ENCODE measurements at places on chromosomes 16 and 17.

- no peak overlapping the region for H3K4me3 ChIP-seq
- no peak for DNase-seq
- no peaks in the 10 kb centered on the region for H3K4me1 ChIP-seq
These were observed 4.5 kb upstream of the TMEM235 start for GRCh38 chr17:78226759-78227454.

GRCh38 chr17:41806685-41807445 lies 4.9 kb downstream of the P3H4 start:
- no peak for DNase-seq
- H3K4me1 ChIP-seq: peaks cover 24% of the 10 kb centered on the region
- no peak overlapping the region for H3K4me3 ChIP-seq
- H3K27ac ChIP-seq: no peak overlapping the region
- H3K27me3 ChIP-seq: no peaks in the 10 kb centered on the region

- no peak for DNase-seq
- no peak overlapping the region for H3K4me3 ChIP-seq
- H3K27me3 ChIP-seq: no peaks in the 10 kb centered on the region
- no peak overlapping the region for H3K27ac ChIP-seq
- no peaks in the 10 kb centered on the region for H3K36me3 ChIP-seq
- H3K4me1 ChIP-seq: no peaks in the 10 kb centered on the region
These were observed 91.1 kb downstream of the RPA1 start for GRCh38 chr17:1920948-1921351.

- no peak for DNase-seq
- no peaks in the 10 kb centered on the region for H3K36me3 ChIP-seq
- no peaks in the 10 kb centered on the region for H3K4me1 ChIP-seq
- H3K27me3 ChIP-seq: no peaks in the 10 kb centered on the region
These were observed 47.6 kb downstream of the HSD17B2 start for GRCh38 chr16:82082543-82083244.

DNA sequence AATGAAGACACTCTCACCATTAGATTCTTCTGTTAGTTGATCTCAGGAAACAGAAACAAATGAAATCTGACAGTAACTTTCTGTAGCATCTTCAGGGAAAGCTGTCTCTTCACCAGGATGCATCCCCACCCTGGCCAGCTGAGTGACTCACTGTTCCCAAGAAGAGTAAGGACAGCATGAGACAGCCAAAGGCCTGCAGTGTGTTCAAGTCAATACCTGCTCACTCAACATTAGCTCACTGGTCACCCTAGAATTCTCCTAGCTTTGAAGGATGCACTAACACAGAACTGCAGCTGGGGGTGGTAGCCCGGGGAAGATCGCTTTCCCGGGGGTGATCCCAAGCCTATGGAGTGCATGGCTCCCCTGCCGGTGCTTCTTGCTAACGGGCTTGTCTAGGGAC lies 28.2 kb upstream of the CLEC18B start:
- no peak for DNase-seq
- peaks cover 27% of the 10 kb centered on the region for H3K36me3 ChIP-seq
- no peak overlapping the region for H3K4me3 ChIP-seq
- H3K27me3 ChIP-seq: no peaks in the 10 kb centered on the region
- H3K27ac ChIP-seq: peak overlapping the region; percentile 92
- H3K4me1 ChIP-seq: peaks cover 45% of the 10 kb centered on the region

- peak overlapping the region; percentile 73 for H3K4me3 ChIP-seq
- H3K27me3 ChIP-seq: no peaks in the 10 kb centered on the region
- H3K27ac ChIP-seq: no peak overlapping the region
- no peak for DNase-seq
- no peaks in the 10 kb centered on the region for H3K36me3 ChIP-seq
These were observed 1.3 kb downstream of the ATP5MC1 start for GRCh38 chr17:48893646-48894508.

DNA sequence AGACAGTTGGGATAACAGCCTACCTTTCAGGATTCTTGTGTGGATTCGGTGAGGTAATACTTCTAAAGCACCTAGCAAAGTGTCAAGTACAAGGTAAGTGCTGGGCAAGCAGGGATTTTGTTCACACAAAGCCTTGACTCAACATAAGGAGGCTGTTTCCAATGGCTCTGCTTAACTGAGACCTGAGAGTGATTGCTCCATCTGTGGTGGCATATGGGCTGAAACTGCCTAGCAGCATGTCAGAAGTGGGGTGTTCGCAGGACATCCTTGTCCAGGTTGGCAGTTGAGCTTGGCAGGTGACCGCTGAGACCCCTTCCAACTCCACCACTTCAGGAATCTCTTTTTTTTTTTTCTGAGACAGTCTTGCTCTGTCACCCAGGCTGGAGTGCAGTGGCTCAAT lies 19.8 kb downstream of the IL4R start:
- no peak for DNase-seq
- H3K4me3 ChIP-seq: no peak overlapping the region
- peaks cover 45% of the 10 kb centered on the region for H3K4me1 ChIP-seq
- peak overlapping the region; percentile 8 for H3K27ac ChIP-seq

GRCh38 chr17:63356337-63356757 lies 89.8 kb downstream of the CYB561 start:
- H3K36me3 ChIP-seq: no peaks in the 10 kb centered on the region
- no peak overlapping the region for H3K4me3 ChIP-seq
- H3K4me1 ChIP-seq: peaks cover 30% of the 10 kb centered on the region
- peak overlapping the region; percentile 0 for H3K27ac ChIP-seq
- H3K27me3 ChIP-seq: no peaks in the 10 kb centered on the region

DNA sequence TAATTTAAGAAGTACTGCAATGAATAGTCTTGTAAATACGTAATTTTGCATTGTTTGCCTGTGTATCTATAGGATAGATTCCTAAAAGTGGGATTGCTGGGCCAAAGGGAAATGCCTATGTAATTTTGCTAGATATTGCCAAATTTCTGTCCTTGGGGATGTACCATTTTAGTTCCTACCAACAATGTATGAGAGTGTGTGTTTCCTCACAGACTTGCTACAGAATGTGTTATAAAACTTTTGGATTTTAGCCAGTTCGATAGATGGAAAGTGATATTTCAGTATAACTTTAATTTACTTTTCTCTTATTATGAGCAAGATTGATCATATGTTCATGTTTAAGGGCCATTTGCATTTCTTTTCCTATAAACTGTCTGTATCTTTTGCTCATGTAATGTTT lies 8.3 kb downstream of the TANGO6 start:
- no peak overlapping the region for H3K27ac ChIP-seq
- H3K36me3 ChIP-seq: no peaks in the 10 kb centered on the region
- H3K27me3 ChIP-seq: no peaks in the 10 kb centered on the region
- no peak for DNase-seq
- H3K4me3 ChIP-seq: no peak overlapping the region
- no peaks in the 10 kb centered on the region for H3K4me1 ChIP-seq

- H3K27me3 ChIP-seq: no peaks in the 10 kb centered on the region
- no peak overlapping the region for H3K27ac ChIP-seq
- H3K4me3 ChIP-seq: no peak overlapping the region
- peaks cover 4% of the 10 kb centered on the region for H3K4me1 ChIP-seq
These were observed 9.3 kb upstream of the ABCC12 start for GRCh38 chr16:48164907-48165715.

DNA sequence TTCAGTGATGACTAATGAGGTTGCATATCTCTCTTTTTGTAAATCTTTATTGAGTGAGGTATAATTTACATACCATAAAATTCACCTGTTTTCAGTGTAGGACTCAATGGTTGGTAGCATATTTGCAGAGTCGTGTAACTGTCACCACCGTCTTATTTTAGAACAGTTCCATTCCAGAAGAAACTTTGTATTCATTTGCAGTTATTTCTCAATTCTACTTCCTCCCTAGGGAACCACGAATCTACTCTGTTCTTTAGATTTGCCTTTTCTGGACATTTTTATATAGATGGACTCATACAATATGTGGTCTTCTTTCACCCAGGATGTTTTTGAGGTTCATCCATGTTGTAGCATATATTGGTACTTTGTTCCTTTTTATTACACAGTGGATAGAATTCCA lies 3.7 kb downstream of the FTO start:
- no peaks in the 10 kb centered on the region for H3K27me3 ChIP-seq
- no peak overlapping the region for H3K4me3 ChIP-seq
- peaks cover 30% of the 10 kb centered on the region for H3K4me1 ChIP-seq
- DNase-seq: no peak
- no peaks in the 10 kb centered on the region for H3K36me3 ChIP-seq
- H3K27ac ChIP-seq: no peak overlapping the region

- peaks cover 19% of the 10 kb centered on the region for H3K4me1 ChIP-seq
- DNase-seq: no peak
- no peak overlapping the region for H3K4me3 ChIP-seq
- H3K27ac ChIP-seq: no peak overlapping the region
- no peaks in the 10 kb centered on the region for H3K27me3 ChIP-seq
- no peaks in the 10 kb centered on the region for H3K36me3 ChIP-seq
These were observed 136.3 kb downstream of the KCNJ12 start for GRCh38 chr17:21512307-21513011.

- no peaks in the 10 kb centered on the region for H3K27me3 ChIP-seq
- no peak overlapping the region for H3K27ac ChIP-seq
- DNase-seq: no peak
- no peaks in the 10 kb centered on the region for H3K36me3 ChIP-seq
These were observed 1.5 kb downstream of the ZNF319 start for GRCh38 chr16:57998992-57999365.

- H3K36me3 ChIP-seq: no peaks in the 10 kb centered on the region
- no peak overlapping the region for H3K27ac ChIP-seq
- no peak overlapping the region for H3K4me3 ChIP-seq
- no peak for DNase-seq
- H3K4me1 ChIP-seq: no peaks in the 10 kb centered on the region
These were observed 997.8 kb upstream of the EEF2KMT start for GRCh38 chr16:6095414-6095813.

DNA sequence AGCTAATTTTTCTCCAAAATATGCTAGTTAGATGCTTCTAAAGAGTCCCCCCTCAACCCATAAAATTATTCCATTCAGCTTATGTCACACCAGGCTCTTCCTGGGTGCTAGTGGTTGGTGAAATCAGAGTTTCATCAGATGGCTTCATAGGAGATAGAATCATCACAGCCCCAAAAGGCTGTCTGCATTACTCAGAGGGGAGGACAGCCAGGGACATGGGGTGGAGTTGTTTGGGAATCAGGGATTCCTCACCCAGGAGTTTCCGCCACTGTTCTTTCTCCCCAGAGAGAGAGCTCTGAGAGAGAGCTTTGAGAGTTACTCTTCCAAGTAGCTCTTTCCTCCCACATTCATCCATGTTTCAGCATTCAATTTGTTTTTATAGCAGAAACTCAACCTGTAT lies 288 bp upstream of the KRT34 start:
- no peaks in the 10 kb centered on the region for H3K36me3 ChIP-seq
- no peak overlapping the region for H3K27ac ChIP-seq
- H3K4me1 ChIP-seq: peaks cover 7% of the 10 kb centered on the region
- no peak for DNase-seq

DNA sequence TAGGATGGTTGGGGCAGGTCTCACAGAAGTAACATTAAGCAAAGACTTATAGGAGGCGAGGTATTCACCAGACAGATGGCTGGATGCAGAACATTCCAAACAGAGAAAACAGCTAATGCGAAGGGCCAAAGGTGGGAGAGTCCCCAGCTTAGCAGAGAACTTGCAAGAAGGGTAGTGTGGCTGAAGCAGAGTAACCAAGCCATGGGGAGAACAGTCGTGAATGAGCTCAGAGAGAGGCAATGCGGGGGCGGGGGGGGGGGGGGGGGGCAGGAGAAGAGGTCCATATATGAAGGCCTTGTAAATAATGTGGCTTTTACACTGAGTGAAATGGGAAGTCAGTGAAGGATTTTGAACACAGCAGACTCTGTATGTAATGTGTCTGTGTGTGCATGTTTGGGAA lies 81.3 kb downstream of the SMG6 start:
- no peaks in the 10 kb centered on the region for H3K27me3 ChIP-seq
- H3K4me3 ChIP-seq: no peak overlapping the region
- H3K27ac ChIP-seq: peak overlapping the region; percentile 9
- H3K4me1 ChIP-seq: peaks cover 16% of the 10 kb centered on the region
- H3K36me3 ChIP-seq: no peaks in the 10 kb centered on the region

GRCh38 chr16:87028481-87029320 lies 288.5 kb downstream of the C16orf95 start:
- no peaks in the 10 kb centered on the region for H3K27me3 ChIP-seq
- no peaks in the 10 kb centered on the region for H3K36me3 ChIP-seq
- H3K27ac ChIP-seq: no peak overlapping the region

DNA sequence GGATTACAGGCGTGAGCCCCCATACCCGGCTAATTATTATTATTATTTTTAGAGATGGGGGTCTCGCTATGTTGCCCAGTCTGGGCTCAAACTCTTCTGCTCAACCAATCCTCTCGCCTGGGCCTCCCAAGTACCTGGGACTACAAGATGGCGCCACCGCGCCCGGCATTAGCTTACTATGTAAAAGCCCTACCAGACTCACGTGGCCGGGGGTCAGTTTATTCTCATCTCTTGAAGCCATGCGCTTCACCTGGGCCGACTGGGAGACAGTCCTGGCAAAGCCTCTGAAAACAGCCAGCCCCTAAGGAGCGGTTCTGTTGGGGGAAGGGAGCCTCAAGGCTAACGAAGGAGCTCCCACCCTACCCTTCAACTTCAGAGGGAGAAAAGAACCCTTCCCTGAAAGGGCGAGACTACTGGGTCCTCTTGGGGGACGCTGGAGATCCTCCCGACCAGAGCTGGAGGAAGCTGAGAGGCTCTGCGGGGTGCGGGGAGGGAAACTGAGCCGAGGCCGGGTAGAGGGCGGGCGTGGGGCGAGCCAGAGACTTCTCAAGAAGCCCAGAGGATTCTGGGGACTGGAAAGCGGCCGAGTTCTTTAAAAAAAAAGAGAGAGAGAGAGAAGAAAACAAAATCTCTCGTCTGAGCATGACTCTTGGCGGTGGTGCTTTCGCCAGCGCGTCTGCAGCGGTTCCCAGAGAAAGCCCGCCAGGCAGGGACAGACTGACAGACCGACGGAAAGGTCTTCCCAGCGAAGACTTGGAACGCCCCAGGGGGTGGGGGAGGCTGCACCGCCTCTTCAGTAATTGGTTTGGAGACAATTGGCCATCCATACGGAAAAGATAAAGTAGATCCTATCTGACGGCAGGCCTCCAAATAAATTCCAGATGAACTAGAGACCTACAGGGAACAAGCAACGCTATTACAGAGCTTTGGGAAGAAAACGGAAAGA lies 5.6 kb upstream of the TUBG2 start:
- H3K27ac ChIP-seq: peak overlapping the region; percentile 96
- H3K4me1 ChIP-seq: peaks cover 15% of the 10 kb centered on the region
- no peaks in the 10 kb centered on the region for H3K27me3 ChIP-seq
- peak; percentile 85 for DNase-seq

DNA sequence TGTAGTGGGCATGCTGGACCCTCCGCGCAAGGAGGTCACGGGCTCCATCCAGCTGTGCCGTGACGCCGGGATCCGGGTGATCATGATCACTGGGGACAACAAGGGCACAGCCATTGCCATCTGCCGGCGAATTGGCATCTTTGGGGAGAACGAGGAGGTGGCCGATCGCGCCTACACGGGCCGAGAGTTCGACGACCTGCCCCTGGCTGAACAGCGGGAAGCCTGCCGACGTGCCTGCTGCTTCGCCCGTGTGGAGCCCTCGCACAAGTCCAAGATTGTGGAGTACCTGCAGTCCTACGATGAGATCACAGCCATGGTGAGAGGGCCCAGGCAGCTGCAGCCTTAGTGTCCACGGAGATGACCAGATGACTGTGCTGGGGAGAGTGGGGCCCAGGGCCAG lies 22.3 kb downstream of the ATP2A1 start:
- no peak overlapping the region for H3K4me3 ChIP-seq
- no peak overlapping the region for H3K27ac ChIP-seq
- DNase-seq: no peak
- no peaks in the 10 kb centered on the region for H3K27me3 ChIP-seq
- H3K36me3 ChIP-seq: no peaks in the 10 kb centered on the region

GRCh38 chr17:77061669-77062068 lies 79.1 kb upstream of the SEC14L1 start:
- H3K4me1 ChIP-seq: no peaks in the 10 kb centered on the region
- H3K36me3 ChIP-seq: no peaks in the 10 kb centered on the region
- no peak overlapping the region for H3K4me3 ChIP-seq
- H3K27me3 ChIP-seq: no peaks in the 10 kb centered on the region
- no peak for DNase-seq
